Activated CD8-positive, alpha-beta memory T cell treated with anti-CD3 and anti-CD28 coated beads, Interleukin-2, amount 10 ng/mL, durations not matched to agents 7 days and 5 days (primary cell): ENCODE measurements at places on chromosomes 16 and 17.

DNA sequence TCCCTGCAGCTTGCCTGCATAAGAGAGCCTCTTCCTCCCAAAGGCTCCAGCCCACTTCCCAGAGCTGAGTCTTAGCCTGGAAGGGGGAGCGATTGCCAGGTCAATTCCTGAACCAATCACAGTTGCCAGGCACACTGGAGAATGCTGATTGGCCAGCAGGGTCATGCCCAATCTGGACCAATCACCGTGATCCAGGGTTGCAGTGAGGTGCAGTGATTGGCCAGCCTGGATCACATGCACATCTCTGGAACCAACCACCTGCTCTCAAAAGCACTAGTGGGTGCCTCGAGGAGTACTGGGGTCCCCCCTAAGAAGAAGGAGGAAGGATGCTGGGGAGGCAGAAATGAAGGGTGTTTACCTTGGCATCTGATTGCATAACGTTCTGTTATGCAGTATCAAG lies 18.4 kb downstream of the NAGPA start:
- no peaks in the 10 kb centered on the region for H3K4me1 ChIP-seq
- H3K4me3 ChIP-seq = no peak overlapping the region
- H3K27ac ChIP-seq = no peak overlapping the region
- DNase-seq = no peak
- no peaks in the 10 kb centered on the region for H3K27me3 ChIP-seq
- no peaks in the 10 kb centered on the region for H3K36me3 ChIP-seq

GRCh38 chr17:72591289-72592241 lies 470.7 kb downstream of the SOX9 start:
- peak overlapping the region; percentile 79 for H3K4me3 ChIP-seq
- peaks cover 72% of the 10 kb centered on the region for H3K27me3 ChIP-seq
- no peaks in the 10 kb centered on the region for H3K36me3 ChIP-seq
- H3K27ac ChIP-seq = peak overlapping the region; percentile 20
- no peak for DNase-seq

DNA sequence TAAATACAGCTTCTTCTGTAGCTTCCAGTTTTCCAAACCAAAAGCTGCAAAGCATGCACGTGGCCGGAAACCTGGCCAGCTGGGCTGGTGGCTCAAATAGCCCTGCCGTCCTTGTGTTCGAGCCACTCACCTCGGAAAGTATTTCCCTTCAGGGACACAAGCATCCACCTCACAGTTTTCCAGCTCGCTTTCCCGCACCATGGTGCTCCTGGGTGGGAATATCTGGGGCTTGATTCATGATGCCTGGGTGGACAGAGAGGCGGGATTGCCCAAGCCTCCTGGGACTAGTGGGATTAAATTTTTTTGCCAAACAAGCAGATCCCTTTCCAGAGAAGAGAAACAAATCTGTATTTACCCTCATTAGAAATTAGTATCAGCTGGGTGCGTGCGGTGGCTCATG lies 7.1 kb upstream of the MVD start:
- DNase-seq = no peak
- H3K4me3 ChIP-seq = no peak overlapping the region
- no peaks in the 10 kb centered on the region for H3K27me3 ChIP-seq

- peaks cover 67% of the 10 kb centered on the region for H3K27me3 ChIP-seq
- peaks cover 9% of the 10 kb centered on the region for H3K4me1 ChIP-seq
- no peak overlapping the region for H3K27ac ChIP-seq
- H3K4me3 ChIP-seq = no peak overlapping the region
Observed at GRCh38 chr16:86565644-86566511, 751 bp upstream of the FOXC2 start.

DNA sequence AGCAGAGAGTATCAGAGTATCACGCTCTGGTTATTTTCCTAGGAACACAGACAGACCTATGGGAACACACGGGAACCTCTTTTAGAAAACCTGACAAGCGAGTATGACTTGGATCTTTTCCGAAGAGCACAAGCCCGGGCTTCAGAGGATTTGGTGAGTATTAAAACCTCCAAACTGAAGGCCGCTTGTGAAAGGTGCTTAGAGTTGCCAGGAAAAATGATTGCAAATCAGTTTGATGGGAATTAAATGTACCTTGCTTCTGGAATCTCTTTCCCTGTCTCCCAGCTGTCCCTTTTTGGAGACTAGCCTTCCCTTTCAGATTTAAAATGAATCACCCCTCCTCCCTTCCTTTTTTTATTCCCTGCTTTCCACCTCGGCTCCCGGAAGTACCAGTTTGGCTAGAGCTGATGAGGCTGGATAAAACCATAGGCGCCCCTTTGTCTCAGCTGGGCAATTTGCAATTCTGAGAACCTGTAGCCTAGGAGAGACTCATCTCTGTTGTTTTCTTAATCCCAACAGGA lies 27.3 kb downstream of the KAT7 start:
- H3K27ac ChIP-seq = peak overlapping the region; percentile 58
- no peak overlapping the region for H3K4me3 ChIP-seq
- H3K27me3 ChIP-seq = no peaks in the 10 kb centered on the region
- DNase-seq = no peak
- H3K36me3 ChIP-seq = peaks cover 44% of the 10 kb centered on the region

DNA sequence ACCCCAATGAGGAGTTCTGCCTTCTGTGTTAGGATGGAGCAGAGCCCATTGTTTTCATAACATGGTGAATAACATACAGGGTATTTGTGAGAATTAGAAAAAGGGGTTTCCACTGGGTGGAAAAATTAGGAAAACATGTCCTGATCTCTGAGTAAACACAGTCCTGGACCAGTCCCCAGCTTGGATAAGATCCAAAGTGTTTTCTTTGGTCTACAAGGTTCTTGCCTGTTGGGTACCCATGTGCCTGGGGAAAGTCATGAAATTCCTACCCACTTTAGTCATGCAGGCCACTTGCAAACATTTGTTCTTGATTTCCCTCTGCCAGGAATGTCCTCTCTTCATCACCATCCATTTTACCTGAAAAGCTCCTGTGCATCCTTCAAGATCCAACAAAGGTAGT lies 164.8 kb upstream of the DYNLRB2 start:
- DNase-seq = no peak
- H3K4me3 ChIP-seq = no peak overlapping the region
- H3K27ac ChIP-seq = no peak overlapping the region
- H3K36me3 ChIP-seq = no peaks in the 10 kb centered on the region
- H3K4me1 ChIP-seq = no peaks in the 10 kb centered on the region
- peaks cover 3% of the 10 kb centered on the region for H3K27me3 ChIP-seq

DNA sequence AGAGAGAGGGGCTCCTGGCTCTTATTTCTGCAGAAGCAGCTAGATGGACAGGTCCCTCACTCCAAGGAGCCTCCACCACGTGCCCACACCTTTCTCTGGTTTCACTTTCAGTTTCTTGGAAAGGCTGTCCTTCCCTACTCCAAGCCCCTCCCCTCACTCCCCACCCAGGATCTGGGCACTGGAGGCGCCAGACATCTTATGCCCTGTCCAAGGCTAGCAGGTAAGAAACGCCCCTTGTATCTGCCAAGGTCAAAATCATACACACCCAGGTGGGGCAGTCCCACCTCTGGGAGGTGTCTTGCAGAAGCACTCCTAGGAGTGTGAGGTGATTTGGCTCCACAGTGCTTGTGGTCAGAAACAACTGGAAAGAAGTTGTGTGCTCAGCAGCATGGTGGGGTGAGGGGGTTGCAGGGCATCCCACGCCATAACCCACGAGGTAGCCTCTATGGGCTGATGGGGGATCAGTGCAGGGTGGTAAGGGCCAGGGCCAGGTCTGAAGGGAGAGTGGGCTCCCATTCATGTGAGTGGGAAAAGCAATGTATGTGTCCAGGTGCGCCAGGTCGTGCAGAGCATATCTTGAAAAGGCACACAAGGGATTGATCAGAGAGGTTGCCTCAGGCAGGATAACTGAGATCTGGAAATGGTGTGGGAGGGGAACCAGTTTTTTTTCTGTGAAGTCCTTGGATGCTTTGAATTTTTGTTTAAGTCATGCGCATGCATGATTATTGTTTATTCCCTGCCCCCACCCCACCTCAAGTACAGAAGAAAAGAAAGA lies 31.8 kb upstream of the PRM1 start:
- H3K4me1 ChIP-seq = peaks cover 65% of the 10 kb centered on the region
- H3K36me3 ChIP-seq = no peaks in the 10 kb centered on the region
- H3K4me3 ChIP-seq = peak overlapping the region; percentile 8
- no peaks in the 10 kb centered on the region for H3K27me3 ChIP-seq
